ENCODE measurements at places on chromosomes 3 and 15.

GRCh38 chr3:107208100-107208499 lies 169.1 kb upstream of the CCDC54 start:
- DNase-seq = no peak

DNA sequence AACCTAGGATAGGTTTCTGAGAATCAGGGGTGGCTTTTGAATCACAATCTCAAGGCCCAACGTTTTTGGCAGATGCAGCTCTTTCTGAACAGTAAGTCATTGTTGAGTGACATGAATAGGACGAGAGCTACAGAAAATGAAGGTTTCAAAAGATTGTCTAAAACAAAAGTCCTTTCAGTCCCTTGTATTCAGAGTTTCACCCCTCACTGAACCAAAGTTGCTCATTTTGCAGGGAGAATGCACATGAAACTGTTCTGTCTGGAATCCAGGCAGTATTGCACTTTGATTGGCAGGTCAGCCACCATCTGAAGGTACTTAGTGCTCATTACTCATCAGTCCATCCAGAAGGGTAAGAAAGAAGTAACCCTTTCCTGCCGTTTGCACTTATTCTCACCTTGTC lies 24.1 kb upstream of the RASGRP1 start:
- no peak for DNase-seq

DNA sequence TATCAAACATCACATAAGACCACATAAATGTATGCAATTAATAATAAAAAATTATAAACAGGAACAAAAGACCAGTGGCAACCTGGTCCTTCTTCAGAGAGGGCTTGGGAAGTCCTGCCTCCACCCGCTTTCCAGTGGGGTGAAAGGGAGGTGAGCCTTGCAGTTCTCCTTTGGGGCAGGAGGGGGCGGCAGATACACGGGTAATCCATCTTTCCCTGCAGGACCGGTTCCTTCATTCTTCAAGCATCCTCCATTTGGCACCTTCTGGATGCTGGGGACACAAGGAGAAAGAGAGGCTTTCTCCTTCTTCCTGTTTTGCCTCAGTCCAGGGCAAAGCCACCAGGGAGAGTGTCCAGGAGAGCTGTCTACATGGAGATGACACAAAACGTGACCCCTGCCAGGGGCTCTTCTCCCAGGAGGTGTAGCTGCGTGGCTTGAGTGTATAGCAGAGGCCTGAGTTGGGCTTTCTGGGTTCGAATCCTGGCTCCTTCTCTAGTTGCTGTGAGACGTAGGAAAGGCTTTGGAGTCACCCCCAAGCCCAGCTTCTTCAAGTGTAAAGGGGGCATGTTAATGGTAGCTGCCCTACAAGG lies 23.2 kb downstream of the RPLP1 start:
- DNase-seq = no peak

GRCh38 chr3:144010371-144010770 lies 38.7 kb downstream of the DIPK2A start:
- DNase-seq = no peak

DNA sequence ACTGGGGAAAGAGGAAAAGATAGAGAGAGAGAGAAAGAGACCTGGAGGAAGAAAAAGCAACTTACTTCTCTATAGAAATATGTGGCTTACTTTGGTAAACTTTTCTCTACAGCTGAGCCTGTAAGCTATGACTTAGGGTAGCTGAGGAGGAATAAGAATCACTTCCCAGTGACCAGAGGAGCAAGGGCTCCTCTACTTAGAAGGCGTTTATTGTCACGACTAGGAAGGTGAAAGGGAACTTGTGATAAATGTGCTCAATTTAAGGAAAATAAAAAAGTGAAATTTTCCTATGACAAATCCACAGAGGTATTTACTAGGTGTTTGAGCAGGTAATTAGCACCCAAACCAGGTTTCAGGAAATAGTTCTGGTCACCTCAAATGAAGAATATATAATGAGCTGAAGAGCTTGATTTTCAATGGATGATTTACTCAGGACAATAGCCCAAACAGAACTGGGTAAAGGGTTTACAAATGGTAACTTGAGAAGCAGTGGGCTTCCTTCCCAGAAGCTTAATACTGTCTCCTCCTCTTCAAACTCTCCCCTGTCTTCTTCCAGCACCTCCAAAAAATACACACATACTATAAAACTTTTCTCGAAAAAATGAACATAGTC lies 46.1 kb downstream of the SOX2 start:
- no peak for DNase-seq

GRCh38 chr3:73448041-73448440 lies 176.7 kb downstream of the PDZRN3 start:
- no peak for DNase-seq

DNA sequence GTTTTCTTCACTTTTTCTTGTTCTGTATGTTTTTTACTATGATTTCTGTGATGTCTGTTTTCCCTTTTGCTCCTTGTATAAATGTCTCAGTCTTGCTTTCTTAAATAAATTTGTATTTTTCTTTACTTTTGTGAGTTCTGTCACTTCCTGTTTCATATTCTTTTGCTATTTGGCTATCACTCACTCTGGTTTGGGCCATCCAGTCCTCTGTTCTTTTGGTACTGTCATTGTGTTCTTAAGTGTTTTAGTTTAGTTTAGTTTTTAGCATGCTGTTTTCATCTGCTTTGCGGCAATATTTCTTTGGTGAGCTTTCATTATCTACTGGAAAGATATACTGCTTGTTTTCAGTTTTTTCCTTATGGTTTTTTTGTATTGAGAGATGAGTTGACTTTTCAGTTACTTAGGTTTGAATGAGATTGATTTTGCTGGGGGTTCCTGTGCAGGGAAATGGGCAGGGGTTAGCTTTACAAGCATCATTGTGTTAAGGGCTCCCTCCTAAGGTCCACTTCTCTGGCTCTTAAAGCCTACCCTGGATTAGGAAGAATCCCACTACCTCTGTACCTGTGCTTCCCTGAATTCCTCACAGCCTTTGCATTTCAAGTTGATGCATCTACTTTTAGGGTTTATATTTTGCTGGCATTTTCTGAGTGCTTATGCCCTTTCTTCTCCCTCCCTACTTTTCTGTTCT lies 35.1 kb downstream of the PDCD6IP start:
- no peak for DNase-seq

DNA sequence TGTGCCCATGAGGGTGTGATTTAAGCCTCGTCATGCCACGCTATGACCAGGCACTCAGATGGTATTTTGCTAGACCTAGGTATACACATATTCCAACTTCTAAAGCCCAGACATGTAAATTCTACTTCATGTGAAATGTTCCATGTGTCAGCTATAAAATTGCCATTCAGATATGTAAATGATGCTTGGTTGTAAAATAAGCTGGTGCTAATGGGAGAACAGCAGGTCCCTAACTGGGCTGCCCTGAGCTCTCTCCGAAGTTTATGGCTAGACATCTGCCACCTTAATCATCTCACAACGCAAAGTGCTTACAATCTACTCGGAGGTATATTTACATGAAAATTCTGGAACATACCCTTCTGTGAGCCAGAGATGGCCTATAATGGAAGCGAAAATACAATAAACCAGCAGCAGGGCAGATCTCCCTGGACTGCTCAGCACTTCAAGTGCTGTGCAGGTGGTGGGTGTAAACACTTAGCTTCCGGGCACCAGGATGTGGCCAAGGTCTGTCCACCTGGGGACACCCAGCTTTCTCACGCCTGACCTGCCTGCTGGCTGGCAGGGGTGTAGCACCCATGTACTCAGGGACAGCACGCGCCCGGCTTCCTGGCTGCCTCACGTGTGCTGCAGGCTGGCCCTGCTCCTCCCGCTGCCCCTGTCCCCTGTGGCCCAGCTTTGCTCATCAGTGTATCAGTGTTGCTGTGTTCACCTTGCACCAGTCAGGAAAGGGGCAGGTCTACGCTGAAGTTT lies 82.0 kb downstream of the CHDH start:
- DNase-seq = no peak

- DNase-seq = no peak
These were observed 432.0 kb upstream of the TBL1XR1 start for GRCh38 chr3:177629276-177629675.

DNA sequence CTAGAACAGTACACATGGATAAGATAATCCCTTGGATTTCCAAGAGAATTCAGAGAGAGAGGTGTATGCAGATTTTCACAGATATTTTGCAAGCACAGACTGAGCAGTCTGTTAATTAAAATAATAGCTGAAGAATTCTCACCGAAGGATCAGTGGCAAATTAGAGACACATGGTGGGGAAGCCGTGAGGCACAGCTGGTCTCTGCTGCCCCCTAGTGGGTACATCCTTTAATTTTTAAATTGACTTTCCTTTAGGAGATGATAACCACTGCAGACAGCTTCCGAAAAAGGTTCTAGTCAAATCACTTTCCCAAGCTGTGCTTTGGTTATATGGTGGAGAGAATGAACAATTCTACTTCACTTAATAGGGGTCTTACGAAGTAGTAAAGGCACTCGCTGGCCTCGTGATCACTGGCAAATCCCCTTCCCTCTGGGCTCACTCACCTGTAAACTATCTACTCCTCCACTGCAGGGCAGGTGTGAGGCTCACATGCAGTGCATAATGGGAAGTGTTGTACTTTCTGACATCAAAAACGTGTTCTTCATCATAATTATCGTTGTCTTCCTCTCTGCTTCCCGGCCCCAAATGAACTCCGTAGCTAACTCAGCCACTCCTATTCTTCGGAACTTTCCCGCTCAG lies 19.5 kb downstream of the MESD start:
- DNase-seq = peak; percentile 46

GRCh38 chr3:10245081-10245712 lies 3.1 kb upstream of the TATDN2 start:
- no peak for DNase-seq

DNA sequence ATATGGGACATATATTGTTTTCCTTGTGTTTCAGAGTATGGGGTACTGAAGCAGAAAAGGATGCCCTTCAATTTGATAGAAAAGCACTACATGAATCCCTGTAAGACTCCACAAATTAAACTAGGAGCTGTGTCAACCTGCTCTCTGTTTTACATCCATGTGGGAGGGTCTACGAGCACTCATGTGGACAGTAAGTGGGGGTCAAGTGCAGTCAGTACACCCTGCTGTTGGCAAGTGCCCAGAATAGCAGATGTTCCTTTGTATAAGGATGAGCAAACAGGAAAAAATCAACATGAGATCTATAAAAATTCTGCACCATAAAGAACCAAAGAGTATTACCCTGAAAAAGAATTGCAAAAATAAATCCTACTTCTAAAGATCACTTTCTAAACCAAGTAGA lies 659.9 kb downstream of the SI start:
- DNase-seq = no peak

- DNase-seq = peak; percentile 28
These were observed 41.8 kb downstream of the ITGA11 start for GRCh38 chr15:68389936-68390817.

DNA sequence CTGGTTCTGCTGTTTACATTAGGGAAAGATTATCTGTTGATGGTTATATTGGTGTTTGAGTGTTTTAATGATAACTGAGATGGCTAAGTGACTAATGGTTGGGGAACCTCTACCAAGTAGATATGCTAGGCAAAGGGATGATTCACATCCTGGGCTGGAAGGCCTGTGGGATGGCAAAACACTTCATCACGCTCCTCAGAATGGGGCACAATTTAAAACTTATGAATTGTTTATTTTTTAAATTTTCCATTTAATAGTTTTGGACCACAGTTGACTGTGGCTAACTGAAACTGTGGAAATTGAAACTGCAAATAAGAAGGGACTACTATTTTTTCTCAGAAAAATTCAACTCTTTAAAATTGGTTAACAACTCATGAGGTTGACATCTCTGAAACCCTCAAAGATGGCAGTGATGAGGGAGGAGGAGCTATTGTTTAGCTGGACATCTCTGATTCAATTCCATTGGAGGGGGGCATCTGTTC lies 100.5 kb upstream of the ZBED2 start:
- DNase-seq = no peak

GRCh38 chr3:128783774-128784173 lies 57.8 kb downstream of the RAB7A start:
- no peak for DNase-seq

DNA sequence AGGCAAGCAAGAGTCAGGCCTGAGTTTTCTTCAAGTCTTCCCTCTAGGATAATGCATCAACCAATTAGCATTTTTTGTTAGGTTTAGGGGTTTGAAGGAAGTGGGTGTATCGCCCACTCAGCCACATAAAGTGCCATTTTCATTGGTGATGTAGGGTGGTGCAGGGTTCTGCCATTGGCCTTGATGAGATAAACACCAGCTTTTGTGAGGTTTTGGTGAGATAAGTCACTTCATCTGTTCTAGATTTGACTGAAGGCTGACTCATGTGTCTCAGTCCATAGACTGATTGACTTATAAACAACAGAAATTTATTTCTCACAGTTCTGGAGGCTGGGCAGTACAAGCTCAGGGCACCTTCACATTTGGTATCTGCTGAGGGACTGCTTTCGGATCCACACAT lies 84.5 kb upstream of the C3orf80 start:
- DNase-seq = no peak

GRCh38 chr3:40969756-40970466 lies 229.4 kb upstream of the CTNNB1 start:
- no peak for DNase-seq

- DNase-seq = no peak
These were observed at the start of gene COLQ for GRCh38 chr3:15521573-15521965. TSS of gene COLQ (minus strand) at chr3:15521706. CDS start at chr3:15521625, 81 bp downstream.

GRCh38 chr3:186048119-186048518 lies 60.8 kb downstream of the ETV5 start:
- no peak for DNase-seq

DNA sequence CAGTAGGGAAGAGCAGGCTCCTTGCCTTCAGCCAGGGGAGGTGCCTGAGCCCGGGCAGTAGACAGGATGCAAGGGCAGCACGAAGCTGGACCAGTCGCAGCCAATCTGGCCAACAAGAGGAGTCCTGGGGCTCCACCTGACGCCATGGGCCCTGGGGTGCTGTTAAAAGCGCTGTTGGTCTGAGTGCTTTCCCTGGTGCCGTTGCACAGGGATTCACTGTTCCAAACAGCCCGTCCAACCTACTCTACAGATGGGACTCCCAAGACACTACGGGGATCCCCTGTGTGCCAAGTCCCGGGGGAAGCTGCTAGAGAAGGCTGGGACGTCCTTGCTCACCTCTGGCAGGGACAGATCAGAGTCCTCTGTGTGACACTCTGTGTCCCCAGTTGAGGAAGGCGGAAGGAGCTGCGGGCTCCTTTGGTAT lies 632 bp downstream of the CTSH start:
- DNase-seq = no peak

DNA sequence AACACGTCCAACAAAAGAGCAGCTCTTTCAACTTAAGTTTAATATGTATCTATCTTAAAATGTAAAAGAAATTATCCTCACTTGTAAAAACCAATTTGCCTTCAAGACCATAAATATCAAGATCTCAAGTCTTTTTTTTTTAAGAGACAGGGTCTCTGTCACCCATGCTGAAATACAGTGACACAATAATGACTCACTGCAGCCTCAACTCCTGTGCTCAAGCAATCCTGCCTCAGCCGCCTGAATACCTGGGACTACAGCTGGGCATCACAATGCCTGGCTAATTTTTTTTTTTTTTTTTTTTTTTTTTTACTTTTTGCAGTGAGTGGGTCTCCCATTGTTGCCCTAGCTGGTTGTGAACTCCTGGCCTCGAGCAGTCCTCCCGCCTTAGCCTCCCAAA lies 26.0 kb downstream of the ACAP2 start:
- no peak for DNase-seq

DNA sequence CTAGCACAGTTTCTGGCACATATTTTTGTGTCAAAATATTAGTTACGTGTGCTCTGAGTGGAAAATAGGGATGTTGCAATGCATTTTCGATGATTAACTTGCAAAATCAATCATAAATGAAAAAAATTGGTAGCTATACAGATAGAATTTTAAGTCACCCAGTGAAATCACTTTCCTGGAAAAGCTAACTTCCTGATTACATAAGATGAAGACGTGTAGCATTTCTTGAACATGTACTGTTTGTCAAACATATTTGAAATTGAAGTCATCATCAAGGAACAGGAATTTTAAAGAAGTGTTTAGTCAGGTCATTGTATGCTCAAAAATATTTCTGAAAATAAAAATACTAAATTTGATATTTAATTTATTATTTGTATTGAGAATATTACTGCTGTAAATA lies 977.7 kb downstream of the PLOD2 start:
- no peak for DNase-seq
